Vagina (tissue), 2 donors: ENCODE measurements at places on chromosomes 5 and 9. TPM values are rescaled to one million over a fixed set of nuclear protein-coding genes. Genes with fewer than 3 reads are reported as not detected.

GRCh38 chr9:134652291-134653225, 11.0 kb downstream of the COL5A1 start:
- H3K27ac ChIP-seq, result peak overlapping the region; percentile 61
- H3K27me3 ChIP-seq, result no peaks in the 10 kb centered on the region
- H3K36me3 ChIP-seq, result no peaks in the 10 kb centered on the region
- peaks cover 84% of the 10 kb centered on the region for H3K4me1 ChIP-seq

The SLC4A9 gene
- 0.25 TPM for total RNA-seq

The GARIN3 gene
- total RNA-seq, result not detected

GRCh38 chr5:9716838-9717281, 86.7 kb upstream of the TAS2R1 start:
- DNase-seq, result no peak
- H3K36me3 ChIP-seq, result no peaks in the 10 kb centered on the region
- H3K4me1 ChIP-seq, result no peaks in the 10 kb centered on the region
